ENCODE measurements at places on chromosomes 7 and 10.

GRCh38 chr10:93081834-93082233 lies 8.1 kb downstream of the CYP26A1 start:
- DNase-seq, result no peak

DNA sequence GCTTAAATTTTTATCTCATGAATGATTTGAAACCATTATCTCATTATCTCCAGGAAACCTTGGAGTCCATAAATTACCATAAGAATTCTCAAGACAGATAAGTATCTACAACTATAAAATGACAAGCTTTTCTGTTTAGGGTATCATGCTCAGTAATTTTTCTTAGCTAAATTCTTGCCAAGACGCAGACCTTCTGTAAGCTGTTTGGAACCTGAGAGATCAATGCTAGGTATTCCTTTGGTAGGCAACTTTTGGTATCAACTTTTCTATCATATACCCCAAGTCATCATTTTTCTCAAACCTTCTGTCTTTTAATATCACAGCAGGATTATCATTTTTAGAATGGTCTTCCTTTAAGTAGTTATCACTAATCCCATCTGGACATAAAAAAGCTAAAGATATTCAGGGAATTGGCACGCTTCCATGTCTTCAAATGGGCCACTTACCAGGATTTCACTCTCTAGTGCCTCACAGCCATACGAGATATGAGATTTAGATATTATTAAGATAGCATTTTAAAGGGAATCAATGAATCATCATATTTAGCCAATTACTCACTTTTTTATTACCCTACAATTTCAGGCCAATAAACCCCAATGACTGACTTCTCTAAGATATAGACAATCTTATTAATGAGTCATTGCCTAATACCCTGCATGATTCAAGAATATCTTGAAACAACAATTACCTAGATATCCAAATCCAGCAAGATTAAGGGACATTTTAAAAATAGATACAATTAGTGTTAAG lies 544.1 kb downstream of the HTR7 start:
- no peak for DNase-seq

GRCh38 chr10:43942096-43942850 lies 293.6 kb upstream of the ZNF32 start:
- DNase-seq, result no peak

DNA sequence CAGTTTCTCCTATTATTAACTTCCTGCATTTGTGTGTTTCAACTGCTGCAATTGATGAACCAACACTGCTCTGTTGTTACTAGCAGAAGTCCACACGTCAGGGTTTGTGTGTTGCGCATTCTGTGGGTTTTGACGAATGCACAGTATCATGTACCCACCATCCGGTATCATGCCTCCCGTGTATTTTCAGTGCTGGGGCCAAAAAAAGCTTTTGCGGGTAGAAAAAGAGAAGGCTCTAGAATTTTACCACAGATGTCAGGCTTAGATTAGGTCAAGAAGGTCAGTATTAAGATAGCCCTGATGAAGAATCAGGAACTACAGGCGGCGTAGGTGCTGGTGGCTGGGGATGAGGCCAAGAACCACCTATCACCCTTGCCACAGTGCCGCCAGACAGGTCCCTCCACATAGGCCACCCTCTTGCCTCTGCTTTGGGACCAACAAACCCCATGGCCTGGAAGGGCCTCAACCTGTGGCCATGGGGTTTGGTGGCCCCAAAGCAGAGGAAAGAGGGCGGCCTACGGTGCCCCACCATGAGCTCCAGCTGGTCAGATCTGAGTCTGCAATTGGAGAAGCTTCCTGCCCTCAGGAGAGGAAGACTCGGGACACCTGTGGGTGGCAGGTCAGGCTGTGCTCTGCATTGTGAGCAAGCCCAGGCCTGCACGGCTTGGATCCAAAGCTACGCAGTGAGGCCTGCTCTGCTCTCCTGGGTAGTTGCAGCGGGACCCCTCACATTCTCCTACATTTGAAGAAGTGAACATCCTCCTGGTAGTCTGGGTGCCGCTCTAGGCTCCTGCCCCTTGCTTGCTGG lies 71.9 kb downstream of the MKI67 start:
- DNase-seq, result no peak

DNA sequence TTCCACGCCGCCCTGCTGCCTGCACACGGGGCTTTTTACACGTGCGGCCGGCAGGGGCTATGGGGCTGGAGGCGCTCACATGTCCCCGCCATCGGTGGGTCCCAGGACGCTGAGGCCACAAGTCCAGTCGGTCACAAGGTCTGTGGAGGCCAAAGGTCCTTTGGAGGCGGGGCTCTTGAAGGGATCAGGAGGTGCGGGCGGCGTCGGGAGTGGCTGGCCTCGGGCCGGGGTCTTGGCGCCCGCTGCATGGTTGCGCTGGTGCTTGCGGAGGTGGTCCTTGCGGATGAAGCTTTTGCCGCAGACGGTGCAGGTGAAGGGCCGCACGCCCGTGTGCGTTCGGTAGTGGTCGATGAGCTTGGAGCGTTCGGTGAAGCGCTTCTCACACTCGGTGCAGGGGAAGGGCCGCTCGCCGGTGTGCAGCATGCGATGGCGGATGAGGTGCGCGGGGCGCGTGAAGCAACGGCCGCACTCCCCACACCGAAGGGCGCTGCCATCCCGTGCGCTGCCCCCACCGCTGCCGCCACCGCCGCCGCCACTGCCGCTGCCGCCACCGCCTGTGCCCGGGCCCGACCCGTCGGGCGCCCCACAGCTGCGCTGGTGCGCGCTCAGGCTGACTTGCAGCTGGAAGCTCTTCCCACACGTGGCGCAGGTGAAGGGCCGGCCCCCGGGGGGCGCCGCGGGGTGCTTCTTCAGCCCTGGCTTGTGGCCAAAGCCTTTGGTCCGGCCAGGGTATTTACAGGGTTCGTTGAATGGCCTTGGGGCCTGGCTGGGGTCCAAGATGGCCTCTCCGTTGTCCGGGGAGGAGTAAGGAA lies 13.7 kb upstream of the ZNF777 start:
- DNase-seq, result no peak

GRCh38 chr7:137670222-137671064 lies 176.3 kb downstream of the DGKI start:
- peak; percentile 16 for DNase-seq

GRCh38 chr7:19051767-19052375 lies 65.6 kb downstream of the TWIST1 start:
- DNase-seq, result peak; percentile 28

DNA sequence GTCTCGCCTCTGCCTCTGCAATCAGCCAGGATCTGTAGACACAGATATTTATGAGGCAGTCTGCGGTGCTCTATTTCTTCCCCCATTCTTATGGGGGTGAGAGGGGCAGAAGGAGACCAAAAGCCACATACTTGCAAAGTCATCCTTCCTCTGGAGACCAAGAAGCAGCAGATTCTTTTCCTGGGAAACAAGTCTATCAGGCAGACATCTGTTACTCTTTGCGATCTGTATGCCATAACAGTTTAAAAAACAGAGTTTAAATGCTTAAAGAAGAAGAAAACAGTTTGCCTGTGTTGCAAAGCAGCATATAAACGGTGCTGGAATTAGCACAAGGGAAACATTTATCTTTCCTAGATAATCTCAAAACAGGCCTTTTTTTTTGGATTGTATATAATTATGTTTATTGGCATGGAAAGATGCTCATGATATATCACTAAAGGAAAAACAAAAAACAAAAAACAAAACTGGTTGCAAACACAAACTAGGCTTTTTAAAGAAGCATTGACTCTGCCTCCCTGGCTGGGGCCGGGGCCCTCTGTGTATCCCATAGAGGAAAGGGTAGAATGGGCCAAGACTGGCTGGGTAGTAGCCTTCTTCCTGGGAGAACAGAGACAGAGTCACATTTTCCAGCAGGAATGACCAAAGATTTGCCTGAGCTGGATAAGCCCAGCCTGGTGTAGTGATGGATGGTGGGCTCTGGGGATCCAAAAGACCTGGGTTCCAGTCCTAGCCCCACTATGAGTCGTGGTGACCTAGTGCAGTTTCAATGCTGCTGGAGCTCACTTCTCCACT lies 50.4 kb downstream of the RGS10 start:
- DNase-seq, result no peak

GRCh38 chr7:109895536-109895935 lies 1195.4 kb upstream of the LRRN3 start:
- DNase-seq, result no peak

- peak; percentile 56 for DNase-seq
These were observed 3.1 kb upstream of the CUX1 start for GRCh38 chr7:101814081-101814990.

DNA sequence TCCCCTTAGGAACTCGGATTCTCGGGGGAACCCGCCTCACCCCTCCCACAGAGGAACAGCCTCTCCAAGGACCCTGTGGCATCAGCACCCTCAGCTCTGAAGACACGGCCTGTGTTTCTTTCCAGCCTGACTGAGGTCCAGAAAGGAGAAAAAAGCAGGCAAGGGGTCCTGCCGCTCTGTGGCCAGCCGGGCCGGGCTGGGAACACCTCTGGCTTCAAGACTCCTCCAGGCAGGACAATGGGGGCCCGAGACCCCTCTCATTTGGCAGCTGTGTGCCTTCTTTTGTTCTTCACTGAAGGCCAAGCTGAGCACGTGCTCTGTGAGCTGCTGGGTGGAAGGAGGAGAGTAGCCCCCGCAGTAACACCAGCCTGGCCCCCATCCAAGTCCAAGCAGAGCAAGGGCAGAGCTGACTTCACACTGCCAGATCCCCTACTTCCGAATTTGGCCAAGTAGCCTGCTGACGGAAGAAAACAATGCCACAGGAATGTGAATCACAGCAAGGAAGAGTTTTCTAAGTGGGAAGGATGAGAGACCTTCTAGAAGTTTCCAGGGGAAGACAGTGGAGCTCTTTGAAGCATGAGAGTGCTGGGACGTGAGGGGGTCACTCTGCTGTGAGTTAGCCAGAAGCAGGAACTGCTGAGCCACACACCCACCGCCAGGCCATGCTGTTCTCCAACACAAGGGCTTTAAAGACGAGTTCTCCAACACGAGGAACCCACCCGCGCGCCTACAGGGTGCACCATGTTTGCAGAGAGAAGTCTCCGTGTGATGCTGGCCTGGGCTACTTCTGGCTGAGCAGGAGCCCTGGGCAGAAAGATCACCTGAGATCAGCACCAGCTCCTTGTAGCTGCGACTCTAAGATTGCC lies 3.1 kb downstream of the CNPY1 start:
- DNase-seq, result no peak

- DNase-seq, result no peak
These were observed 19.1 kb downstream of the MINDY4 start for GRCh38 chr7:30790356-30790755.

- DNase-seq, result no peak
These were observed 951.0 kb downstream of the LRMDA start for GRCh38 chr10:76382381-76382851.

DNA sequence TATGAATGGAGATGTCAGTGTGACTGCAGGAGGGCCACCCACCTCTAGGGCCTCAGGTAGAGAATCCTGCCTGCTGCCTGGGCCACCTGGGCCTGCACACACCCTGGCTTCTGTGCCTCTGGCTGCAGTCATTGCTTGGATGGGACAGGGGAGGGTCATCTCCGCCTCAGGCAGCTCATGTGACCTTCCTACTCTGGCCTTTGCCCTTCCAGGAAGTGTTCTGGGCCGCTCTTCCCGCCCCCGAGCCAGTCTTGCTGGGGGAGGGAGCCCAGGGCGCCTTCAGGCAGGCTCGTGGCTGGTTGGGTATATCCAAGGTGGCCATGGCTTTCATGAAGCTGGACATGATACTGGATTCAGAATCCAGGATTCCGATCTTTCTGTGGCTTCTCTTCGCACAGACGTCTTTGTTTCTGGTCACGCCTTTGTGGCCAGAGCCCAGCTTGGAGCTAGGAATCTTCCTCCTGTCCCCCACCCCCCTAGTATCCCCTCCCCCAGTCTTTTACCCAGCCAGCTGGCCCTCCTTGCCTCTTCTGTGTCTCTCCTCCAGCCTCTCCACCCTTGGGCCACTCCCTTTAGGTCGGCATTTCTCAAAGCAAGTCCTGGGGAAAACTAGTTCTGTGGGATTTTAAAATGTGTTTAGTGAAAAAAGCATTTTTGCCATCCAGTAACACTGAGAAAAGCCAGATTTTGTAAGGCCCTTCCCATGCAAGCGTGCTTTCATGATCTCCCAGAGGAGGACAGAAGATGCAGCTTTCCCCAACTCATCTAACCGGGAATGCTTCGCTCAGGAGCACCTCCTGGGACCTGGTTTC lies 119.6 kb downstream of the ZMIZ1 start:
- no peak for DNase-seq

Data from activated CD4-positive, alpha-beta T cell treated with anti-CD3 and anti-CD28 coated beads, Interleukin-2, amount 50 U/mL, for 16 hours (primary cell).